Naive B cell (primary cell): ENCODE measurements at places on chromosomes 12 and 14.

- DNase-seq = no peak
Measured at GRCh38 chr14:61812347-61813095, 50.3 kb downstream of the SNAPC1 start.

GRCh38 chr12:82414926-82415325 is 56.6 kb downstream of the METTL25 start:
- no peak for DNase-seq

- no peak for DNase-seq
Measured at GRCh38 chr12:123767613-123768012, 5.5 kb downstream of the DNAH10 start.

DNA sequence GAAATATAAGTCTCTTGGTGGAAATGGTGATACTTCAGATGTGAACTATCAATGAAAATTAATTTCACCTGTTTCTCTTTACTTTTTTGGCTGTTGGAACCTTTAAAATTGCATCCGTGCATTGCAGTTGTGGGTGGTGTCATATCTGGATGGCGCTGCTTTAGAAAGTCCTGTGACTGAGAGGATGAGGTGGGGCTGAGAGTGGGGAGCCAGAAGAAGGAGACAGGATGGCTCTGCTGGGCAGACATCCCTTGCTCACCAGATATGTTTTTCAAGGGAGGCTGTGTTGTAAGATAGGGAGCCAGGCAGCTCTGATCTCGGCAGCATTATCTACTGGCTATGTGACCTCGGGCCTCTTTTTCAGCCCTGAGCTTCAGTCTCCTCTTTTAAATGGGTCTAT is 12.7 kb downstream of the ASB2 start:
- no peak for DNase-seq

- no peak for DNase-seq
Measured at GRCh38 chr12:32600681-32601080, 78.4 kb upstream of the DNM1L start.

DNA sequence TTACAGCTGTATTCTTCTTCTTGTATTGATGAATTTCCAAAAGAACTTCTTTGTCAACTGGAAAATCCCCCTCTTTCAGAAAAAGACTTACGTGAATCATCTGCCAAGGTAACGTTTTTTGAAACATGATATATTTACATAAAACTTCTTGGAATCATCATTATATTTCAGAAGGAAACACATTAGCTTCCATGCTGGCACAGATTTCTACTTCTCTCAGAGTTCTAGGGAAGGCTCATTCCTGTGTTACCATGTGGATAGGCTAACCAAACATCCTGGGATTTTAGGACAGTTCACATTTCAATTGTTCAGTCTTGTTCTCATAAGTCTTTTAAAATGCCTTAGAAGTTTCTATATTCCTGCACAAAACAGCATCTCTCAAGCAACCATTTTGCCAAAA is 120.3 kb upstream of the NEDD1 start:
- DNase-seq = no peak

GRCh38 chr12:67045650-67046049 is 223.5 kb upstream of the CAND1 start:
- no peak for DNase-seq

DNA sequence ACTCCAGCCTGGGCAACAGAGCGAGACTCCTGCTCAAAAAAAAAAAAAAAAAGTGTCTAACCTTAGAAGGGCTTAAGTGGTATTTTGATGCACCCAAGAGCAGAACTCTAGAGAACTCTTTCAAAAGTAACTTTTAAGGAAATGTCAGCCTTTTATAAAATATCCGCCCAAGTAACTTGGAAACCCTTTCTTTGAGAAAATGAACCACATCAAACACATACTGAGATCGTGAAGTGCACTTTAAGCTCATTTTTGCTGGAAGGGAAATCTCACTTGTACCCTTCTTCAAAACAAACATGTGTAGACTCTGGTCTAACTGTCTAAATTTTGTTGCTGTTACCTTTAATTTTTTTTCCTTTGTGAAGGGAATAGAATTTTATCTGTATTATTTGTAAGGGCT is 5.5 kb downstream of the C12orf56 start:
- no peak for DNase-seq

DNA sequence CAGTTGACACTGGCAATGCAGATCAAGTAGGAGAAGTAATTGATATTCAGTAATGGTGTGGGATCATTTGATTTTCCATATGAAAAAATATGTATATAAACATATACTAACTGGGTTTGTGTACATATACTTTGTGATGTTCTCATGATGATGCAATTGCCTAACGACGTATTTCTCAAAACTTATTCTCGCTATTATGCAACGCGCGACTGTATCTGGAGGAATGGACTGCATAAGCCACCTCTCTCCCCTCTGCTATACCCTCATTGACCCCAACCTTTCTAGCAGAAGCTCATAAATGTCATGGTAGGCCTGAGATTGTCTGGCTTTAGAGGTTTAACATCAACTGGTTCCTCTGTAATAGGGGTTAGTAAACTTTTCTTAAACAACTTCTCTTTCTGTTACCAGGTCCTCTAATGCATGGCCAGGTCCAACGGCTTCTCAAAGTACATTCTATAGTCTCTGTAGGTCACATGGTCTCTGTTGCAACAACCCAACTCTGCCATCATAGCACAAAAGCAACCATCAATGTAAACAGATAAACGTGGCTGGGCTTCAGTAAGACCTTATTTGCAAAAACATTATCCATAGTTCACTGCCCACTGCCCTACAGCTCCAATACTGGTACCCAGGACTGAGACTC is 59.3 kb downstream of the FOXN3 start:
- DNase-seq = no peak

DNA sequence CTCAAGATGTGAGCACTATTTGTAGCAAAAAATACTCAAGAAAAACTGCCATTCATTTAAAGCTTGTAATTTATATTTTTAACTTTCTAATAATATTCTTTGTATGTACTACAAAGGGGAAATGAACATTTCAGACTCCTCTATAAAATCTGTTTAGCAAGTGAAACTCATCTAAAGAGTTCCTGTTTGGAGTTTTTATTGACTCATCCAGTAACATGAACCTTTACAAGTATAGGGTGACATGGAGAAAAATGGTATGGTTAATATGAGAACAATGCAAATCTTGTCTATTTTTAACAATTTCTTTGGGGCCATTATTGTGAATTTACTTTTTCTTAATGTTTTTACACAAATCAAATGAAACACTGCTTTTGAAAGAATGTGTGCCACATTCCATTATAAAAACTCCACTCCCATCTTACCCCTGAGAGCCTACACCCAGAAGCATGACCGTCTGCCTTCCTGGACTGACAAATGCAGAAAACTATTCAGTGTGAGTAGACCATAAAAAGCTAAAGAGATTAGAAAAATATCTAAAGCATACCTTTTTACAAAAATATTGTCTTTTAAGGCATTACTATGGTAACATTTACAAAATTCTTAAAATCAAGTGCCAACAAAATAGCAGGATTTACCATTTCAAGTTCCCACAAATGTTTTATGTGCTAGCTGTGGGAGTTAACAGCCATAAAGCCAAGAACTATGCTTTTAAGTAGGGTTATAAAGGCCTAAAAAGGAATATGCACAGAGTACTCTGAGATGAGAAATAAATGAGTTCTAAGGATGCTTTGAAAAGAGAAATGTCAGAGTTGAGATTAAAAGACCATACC is 144.0 kb downstream of the ADAMTS20 start:
- no peak for DNase-seq

GRCh38 chr12:93365616-93366405 is 11.9 kb upstream of the NUDT4 start:
- DNase-seq = no peak

GRCh38 chr12:46359667-46360280 is 12.8 kb downstream of the SLC38A2 start:
- no peak for DNase-seq
